ENCODE measurements at places on chromosomes 16 and 17. TPM values are rescaled to one million over a fixed set of nuclear protein-coding genes. Genes with fewer than 3 reads are reported as not detected.
A peak's percentile ranks its signal among the peaks of the same experiment; 100 is the strongest.

HOXB7 gene
- polyA plus RNA-seq: 44.0 TPM

FOXN1 gene
- 0.47 TPM for polyA plus RNA-seq

ABAT gene
- polyA plus RNA-seq: 61.2 TPM

DNA sequence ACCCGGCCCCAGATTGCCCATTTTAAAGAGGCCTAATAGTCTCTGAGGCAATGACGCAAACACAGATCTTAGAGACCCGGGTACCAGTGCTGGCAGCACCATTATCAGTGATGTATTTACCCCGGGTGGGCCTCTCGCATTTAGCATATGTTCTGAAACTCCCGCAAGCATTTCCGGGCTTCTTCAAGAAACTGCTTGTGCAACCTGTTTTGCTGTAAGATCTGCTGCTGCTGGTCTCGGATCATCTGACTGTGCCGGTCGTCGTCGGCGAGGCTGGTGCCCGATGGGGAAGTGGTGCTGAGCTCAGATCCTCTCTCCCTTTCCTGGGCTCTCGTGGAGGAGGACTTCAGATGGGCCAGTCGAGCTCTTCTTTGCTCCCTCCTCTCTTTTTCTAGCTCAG, 12.5 kb downstream of the CEP295NL start:
- no peak for DNase-seq

DNA sequence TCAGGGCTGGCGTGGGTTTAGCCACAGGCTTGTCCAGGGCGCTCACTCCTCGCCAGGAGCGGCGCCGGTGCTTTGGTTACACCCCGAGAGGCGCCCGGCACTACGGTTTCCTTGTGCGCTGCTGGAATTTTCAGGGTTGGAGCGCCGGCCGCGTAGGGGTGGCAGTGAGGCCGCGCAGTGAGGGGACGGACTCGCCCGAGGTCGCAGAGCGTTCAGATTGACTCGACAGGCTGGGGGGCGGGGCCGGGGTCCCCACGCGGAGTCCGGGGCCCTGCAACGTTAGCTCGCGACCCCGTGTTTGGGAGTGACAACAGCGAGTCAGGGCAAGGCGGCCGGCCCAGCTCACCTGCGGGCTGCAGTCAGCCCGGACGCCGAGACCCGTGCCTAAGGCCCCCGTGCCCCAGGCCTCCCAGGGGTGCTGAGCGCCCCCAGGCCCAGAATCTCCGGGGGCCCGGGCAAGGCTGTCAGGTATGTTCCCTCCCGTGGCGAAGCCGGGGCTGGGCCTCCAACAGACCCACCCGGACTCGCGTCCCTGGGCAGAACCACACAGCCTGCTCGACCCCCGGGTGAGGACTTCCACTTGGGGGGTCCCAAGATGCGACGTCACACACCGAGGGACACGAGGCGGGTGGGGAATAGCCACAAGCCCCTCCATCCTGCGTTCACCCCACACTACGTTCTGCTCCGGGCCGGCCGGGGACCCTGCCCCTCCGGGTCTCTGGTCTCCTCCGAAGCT, 1.3 kb upstream of the ACTG1 start:
- no peak for DNase-seq

DNA sequence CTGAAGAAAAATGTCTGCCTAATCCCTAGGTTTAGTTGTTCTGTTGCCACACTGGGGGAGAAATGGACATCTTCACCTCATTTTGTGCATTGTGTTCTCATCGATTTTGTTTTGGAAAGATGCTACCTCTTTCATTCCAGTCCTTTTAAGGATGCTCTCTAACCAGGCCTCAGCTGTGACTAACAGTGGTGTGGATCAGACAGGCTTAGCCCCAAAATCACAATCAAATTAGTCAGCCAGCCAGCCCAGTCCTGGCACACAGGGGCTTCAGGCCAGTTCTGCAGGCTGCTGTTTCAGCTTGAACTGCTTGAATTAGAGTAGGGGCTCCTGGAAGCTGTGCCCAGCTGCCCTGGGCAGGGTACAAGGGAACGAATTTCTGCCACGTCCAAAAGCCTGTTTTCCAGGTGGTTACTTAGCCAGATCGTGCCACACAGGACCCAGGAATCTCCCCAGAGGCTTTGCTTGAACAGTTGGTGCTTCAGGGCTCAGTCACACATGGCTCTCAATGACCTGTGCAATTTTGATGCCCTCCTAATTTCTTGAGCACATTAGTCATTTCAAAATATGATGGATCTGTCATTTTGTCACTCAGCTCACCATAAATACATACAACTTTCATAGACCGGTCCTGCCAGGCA, 60.7 kb downstream of the CLEC16A start:
- no peak for DNase-seq

- DNase-seq: peak; percentile 45
Observed at GRCh38 chr17:29572691-29573557, 4.4 kb downstream of the TP53I13 start.

DNA sequence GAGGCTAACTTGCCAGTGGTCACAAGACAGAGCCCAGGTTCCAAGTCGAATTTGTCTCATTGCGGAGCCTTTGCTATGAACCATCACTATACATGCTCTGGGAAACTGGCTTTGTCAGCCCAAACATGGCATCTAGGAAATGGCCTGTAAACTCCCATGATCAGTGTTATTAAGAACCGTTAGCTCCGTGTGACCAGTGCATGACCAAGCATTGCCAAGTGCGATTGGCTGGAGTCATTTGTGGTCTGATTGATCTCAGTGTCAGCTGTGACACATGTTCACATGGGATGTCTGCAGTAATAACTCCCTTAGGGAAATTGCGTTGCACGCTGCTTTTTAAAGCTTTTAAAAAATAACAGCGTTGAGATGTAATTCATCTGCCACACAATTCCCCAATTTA, 18.6 kb upstream of the CDH3 start:
- no peak for DNase-seq

DNA sequence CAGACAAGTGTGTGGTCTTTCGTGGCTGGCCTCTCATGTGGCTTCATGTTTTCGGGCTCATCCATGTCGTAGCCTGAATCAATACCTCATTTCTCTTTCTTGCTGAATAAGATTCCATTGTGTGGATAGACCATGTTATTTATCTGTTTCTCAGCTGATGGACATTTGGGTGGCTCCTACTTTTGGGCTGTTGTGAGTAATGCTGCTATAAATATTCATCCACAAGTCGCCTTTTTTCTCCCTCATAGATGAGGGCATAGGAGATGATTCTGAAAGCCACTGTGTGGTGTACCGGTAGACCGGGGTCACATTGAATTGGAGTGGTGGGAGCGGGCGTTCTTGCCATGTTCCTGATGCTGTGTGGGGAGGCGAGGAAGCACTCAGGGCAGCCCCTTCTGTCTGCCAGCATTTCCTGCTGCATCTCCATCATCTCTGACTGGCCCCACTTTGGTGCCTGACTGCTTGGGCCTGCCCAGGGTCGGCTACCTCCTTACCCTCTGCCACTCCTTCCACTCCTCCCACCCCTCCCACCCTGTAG, 40.1 kb downstream of the PRMT7 start:
- DNase-seq: no peak

Measured in right renal pelvis (tissue), 4 donors.